ENCODE measurements at places on chromosomes 5 and 9.

DNA sequence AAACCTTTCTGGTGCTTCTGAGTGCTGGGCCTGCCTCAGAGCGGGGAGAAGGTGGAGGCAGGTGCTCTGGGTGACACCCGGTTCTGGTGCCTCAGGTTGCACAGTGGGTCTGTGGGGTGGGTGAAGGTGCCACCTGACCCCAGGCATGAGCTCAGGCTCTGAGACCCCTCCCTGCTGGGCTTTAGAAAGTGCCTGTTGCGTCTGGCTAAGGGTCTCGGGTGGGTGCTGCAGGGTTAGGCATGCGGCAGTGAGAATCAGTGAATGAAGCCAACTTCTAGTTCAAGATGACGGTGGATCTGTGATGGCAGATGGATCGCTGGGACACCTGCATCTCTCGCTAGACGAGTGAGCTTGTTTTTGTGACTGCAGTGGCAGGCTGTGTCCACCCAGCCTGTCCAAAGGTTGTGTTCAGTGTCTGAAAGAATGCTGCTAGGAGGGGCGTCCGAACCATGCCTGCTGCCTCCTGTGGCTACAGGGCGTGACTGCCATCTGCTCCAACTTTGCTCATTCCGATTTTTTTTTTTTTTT lies 5.0 kb downstream of the SQSTM1 start:
- DNase-seq, result no peak

DNA sequence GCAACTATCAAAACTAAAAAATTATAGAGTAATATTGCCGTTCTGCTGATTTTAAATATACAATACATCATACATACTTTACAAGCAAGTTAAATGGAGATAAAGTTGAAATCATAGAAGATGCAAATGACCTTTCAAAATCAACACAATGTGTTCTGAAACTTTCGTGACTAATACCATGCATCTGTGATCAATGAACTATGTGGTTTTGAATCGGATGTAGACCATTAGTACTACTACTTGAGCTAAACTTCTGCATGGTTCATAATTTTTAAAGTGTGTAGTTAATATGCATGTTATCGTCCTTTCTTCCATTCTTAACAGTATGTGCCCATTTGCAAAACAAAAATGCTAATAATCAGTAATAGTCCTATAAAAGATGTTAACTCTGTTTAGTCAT lies 11.3 kb upstream of the PHF2 start:
- DNase-seq, result no peak

DNA sequence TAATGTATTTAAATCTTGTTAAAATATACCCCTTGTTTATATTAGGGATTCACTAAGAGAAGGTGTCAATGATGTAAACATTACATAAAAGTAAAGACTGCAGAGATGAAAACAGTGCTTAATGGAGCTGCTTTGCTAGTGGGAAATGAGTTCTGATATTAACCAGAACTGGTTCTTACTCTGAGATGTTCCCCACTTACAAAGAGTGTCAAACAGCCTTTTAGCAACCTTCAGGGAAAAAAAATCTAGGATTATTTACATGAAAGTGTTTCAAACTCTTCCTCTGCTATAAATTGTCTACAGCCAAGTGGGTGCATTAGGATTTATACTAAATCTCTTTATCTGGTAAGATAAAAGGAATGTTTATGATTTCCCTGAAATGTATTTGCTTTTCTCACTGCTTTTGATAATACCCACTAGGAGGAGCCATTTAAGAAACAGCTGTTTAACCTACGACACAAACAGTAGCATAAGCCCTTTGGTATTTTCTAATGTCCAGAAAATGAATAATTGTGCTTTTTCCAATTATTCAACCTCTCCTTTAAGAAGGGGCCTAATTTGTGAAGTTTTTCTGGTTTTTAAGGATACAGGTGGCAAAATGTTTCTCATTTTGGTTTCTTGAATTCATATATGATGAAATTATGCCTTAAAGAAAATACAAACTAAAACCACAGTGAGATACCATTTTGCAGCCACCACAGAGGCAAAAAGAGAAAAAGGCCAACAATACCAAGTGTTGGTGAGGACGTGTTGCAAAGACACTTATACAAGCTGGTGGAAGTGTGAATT lies 186.3 kb downstream of the TLE4 start:
- DNase-seq, result no peak

GRCh38 chr5:10363519-10364185 lies 10.2 kb downstream of the MARCHF6 start:
- DNase-seq, result no peak

DNA sequence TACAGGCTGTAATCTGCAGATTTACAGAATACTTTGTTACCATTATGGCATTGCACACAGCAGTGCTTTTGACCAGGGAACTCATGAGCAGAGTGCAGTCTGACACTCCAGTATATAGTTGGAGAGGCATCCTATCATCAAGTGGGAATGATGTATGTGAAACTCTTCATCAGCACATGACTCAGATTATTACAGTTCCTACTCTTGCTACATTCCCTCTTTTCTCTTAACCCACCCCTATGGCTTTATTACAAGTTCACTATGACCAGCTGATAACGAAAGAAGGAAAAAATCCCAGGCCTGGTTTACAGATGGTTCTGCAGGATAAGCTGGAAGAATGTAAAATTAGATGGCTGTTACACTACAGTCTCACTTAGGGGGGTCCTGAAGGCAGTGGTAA lies 385.9 kb downstream of the RASEF start:
- DNase-seq, result no peak

DNA sequence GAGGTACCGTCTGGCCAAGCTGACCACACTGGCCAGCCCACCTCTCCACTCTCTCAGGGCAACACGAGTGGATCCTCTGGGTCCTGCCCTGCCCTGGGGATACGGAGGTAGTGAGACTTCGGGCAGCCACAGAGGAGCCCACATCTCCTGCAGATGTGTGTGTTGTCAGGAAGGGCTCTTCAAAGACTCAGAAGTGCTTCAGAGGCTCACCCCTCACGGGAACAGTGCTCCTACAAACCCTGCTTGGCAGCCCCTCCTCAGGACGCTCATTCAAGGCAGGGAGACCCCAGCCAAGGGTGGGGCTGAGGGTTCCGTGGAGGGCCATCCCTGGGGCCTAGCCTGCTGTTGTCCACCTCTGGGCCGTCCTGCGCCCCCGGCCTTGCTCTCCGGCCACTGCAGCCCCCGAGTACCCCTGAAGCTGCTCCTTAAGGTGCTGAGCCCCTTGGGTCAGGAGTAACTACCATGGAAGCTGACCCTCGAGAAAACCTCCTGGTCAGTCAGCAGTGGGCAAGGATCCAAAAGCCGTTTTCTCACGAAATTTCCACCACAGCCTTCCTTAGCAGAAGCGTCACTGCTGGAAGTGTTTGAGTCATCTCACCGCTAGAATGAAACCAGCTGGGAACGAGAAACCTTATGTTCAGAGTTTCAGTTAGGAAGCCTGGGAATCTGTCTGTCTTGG lies 23.2 kb upstream of the LRRC14B start:
- DNase-seq, result no peak

- DNase-seq, result no peak
Observed at GRCh38 chr5:59036274-59036961, 453.5 kb downstream of the RAB3C start.

DNA sequence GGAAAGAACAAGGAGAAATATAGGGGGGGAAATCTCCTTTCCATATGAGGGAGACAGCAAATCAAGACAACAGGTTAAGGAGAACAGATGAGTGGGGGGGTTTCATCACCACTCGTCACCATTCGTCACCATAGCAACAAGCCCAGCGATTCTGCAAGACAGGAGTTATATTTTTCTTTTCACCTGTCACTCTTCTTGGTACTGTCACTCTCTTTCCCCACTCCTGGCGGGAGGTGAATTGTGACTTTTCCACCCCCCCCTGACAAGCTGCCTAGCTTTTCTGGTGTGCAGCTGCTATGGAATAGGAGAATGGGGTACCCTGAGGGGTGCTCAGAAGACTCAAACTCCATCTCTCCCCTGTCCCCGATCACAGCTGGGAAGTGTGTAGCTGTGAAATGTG lies 239.9 kb downstream of the FAM114A2 start:
- DNase-seq, result no peak
